SIG-M5 (cell line): ENCODE measurements at places on chromosomes 13 and 19.

DNA sequence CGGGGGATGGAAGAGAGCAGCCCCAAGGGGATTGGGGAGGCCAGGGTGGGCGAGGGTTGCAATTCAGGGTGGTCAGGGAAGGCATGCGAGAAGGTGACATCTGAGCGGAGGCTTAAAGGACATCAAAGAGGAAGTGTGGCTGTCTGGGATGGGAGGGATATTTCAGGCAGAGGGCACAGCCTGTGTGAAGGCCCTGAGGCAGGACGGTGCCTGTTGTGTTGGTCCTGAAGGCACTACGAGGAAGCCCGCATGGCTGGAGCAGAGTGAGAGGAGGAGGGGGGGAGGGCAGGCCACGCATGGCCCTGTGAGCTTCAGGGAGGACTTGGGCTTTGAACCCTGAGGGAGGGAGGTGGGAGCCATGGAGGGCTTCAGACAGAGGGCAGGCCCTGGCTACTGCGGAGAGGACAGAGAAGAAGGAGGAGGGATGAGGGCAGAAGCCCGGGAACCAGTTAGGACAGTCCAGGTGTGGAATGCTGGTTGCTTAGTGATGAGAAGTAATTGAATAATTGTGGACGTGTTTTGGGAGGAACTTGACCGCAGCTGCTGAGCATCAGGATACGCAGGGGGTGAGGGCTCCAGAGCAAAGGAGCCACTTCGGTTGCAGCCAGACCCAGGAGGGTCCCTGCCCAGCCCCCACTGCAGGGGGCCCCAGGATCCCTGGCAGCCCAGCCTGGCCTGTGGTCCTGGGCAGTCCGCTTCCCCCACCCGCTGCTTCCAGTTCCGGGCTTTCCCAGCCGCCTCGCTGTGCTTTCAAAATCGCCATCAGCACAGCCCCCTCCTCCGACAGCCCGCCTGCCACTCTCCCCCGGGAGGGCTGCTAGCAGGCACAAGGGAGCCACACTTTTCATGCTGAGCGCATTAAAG lies 6.2 kb downstream of the TLE6 start:
- DNase-seq: no peak

GRCh38 chr13:75935805-75936204 lies 299.7 kb downstream of the LMO7 start:
- no peak for DNase-seq

DNA sequence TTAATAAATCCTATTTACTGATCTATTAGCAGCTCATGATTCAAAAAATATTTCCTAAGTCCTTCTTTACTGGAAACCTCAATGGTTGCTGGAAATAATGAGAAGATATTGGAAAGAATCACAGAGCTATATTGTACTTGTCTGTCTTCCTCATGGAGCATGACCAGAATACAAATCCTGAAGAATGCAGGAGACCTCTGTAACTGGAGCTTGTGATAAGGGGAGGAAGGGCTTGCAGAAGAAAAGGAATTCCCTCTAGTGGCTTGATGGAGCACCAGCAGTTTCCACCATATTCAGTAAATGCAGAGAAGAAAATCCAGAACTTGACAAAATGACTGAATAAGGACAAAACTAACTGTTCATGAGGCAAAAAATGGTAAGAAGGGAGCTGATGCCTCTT lies 1333.1 kb downstream of the EFNB2 start:
- DNase-seq: no peak

- DNase-seq: peak; percentile 41
Observed at GRCh38 chr19:41597600-41598041, 21.7 kb downstream of the CEACAM21 start.

GRCh38 chr19:23972161-23972560 lies 57.5 kb downstream of the ZNF726 start:
- DNase-seq: no peak

- no peak for DNase-seq
Observed at GRCh38 chr19:47421844-47422395, 2.6 kb upstream of the MEIS3 start.

DNA sequence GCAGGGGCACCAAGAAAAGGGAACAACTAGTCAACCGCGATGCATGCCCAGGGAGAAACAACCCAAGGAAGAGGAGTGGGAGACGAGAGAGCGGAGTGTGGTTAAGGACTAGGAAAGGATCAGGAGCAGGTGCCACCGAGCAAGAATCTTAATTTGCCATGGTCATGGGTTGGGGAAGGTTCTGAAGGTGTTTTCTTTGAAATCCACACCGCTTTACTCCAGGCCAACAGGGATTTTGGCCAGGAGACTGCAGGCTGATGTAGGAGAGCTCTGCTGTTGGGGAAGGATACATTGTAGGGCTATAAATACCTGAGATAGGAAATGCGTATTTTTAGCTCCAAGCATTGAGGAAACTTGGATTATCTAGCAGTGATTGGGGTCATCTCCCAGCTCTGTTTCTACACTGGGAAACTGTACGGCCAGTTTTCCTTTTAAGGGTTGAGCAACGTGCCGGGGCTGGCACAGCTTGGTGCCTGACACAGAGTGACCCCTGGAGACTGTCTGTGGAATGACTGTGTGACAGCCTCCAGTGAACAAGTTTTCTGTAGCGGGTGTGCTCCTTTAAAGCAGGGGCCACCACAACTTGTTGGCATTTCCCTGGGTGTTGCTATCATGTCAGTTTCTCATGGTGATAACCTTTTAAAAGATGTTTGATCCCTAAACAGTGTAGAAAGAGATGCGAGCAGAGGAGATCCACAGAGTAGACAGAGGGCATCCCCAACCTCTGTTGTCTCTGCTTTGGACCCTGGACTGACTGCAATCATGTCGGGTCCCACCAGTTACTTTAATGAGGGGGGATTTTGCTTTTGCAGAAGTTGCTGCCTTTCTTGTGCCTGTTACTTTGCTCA lies 34.3 kb downstream of the ZNF536 start:
- no peak for DNase-seq

DNA sequence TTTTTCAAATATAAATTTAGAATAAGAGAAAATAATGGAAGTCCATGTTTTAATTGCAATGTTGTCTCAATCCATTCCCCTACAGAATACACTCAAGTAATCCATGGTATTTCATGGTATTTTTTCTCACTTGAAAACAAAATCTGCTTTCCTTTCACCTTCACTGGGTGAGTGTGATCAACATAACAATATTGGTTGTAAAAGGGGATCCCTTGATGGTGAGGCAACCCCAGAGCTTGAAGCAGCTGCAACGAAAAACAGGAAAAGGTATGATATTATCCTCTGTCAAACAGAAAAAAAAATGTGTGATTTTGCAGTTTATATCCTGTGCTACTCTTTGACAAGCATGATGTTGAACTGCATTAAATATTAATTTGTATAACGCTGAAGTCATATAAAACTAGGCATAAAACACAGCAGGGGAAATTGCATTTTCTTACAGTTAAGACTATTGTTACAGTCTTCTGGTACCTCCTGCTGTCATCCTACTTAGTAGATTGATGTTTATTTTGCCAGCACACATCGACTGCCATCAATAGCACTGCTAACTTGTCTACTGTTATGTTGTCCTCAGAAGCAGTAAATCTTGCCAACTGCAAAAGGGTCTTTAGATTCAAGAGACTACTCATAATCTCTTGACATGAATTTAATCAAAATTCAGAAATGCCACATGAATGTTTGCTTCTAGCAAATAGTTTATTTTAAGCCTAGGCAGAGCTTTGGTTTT lies 373.1 kb upstream of the MIR17HG start:
- DNase-seq: no peak

- no peak for DNase-seq
Observed at GRCh38 chr13:110337247-110337646, 30.2 kb downstream of the COL4A2 start.

GRCh38 chr13:44403461-44404056 lies 29.9 kb downstream of the SERP2 start:
- no peak for DNase-seq

DNA sequence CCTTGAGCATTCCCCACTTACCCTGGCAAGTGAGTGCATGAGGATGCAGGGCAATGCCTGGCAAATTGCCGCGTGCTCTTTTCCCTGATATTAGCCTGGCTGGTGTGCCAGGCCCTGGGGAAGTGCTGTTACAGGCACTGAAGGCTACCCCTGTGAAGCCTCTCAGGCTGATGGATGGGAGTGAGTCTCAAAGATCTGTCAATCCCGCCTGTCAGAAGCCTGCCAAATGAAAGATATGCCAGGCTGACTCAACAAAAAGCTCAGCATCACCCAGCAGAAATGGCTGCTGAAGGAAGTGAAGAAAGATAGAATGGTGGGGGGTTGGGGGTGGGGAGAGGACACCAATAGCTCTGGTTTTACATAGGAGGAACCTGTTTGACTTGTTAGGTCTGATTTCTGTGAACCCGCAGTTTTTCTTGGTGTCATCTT lies 112.1 kb downstream of the LACC1 start:
- DNase-seq: no peak

DNA sequence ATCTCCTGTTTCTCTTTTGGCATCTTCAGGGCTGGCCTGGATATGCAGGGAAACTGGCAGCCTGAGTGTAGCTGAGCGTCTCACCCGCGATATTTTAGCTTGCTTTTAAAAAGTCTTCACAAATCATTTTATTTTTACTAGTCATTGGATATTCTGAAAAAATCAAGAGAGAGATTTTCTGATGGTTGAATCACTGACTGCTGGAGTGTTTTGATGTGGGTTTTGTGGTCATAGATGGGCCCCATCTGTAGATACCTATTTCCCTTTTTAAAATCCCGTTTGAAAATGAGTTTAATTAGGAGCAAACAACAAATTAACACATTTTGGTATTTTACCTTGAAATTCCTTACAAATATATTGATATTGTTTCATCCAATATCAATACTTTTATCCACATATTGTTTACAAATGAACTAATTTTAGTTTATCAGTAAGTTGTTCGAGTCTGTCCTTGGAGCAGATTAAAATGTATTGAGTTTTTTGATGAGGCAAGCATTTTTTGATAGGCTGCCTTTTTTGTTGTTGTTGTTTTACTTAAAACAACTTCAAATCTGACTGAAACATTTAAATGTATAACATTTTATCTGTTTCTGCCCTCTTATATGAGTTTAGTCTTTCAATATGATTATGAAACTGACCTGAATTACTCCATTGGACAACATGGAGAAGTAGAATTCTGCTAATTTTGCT lies 21.5 kb upstream of the OXGR1 start:
- no peak for DNase-seq

DNA sequence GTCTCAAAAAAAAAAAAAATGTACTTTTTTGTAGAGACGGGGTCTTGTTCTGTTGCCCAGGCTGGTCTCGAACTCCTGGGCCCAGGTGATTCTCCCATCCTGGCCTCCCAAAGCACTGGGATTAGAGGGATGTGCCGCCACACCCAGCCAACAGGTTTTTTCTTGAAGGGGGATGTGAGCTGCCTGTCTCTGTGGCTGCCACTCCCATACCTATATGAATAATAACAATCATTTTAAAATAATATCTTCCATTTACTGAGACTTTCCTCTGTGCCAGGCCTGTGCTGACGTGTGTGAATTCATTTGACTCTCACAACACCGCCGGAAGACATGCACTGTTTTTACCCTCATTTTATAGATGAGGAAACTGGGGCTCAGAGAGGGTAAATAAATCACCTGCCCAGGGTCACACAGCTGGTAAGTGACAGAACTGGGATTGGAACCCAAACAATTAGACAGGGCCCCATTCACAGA lies 7.2 kb upstream of the BCL3 start:
- DNase-seq: no peak

DNA sequence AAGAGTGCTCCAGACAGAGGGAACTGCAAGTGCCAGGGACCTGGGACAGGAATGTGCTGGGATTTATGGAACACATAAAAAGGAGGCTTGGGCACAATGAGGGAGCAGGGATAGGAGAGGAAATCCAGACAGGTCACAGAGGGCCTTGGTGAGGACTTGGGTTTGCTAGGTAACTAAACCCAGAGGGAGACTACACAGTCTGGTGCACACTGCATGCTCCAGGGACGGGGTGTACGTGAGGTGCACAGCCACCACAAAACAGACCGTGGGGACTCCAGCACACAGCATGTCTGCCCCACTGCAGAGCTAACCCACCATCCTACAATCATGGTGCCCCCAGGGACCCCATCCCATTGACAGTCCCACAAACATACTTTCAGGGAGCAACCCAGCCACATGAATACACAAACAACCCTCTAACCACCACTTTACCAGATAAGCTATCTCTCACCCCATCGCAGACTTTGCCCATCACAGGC lies 5.5 kb upstream of the ZFP36 start:
- no peak for DNase-seq

GRCh38 chr13:36769545-36769944 lies 49.5 kb upstream of the RFXAP start:
- DNase-seq: no peak

GRCh38 chr13:80901111-80901510 lies 560.2 kb upstream of the SPRY2 start:
- no peak for DNase-seq

- DNase-seq: peak; percentile 90
Observed at GRCh38 chr13:51825165-51825592, 19.8 kb downstream of the TMEM272 start.

DNA sequence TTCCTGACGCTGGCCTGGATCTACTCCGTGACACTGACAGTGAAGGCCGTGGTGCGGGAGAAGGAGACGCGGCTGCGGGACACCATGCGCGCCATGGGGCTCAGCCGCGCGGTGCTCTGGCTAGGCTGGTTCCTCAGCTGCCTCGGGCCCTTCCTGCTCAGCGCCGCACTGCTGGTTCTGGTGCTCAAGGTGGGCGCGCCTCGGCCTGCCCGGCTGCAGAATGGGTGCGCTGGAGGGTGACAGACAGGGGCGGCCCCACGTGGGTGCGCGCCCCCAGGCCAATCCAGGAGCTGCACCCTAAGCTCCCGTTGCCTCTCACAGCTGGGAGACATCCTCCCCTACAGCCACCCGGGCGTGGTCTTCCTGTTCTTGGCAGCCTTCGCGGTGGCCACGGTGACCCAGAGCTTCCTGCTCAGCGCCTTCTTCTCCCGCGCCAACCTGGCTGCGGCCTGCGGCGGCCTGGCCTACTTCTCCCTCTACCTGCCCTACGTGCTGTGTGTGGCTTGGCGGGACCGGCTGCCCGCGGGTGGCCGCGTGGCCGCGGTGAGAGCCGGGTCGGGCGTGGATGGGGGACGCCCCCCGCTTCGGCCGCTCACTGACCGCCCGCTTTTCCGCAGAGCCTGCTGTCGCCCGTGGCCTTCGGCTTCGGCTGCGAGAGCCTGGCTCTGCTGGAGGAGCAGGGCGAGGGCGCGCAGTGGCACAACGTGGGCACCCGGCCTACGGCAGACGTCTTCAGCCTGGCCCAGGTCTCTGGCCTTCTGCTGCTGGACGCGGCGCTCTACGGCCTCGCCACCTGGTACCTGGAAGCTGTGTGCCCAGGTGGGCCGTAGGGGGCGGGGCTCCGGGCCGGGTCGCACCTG lies 7.2 kb downstream of the ABCA7 start:
- no peak for DNase-seq

- DNase-seq: no peak
Observed at GRCh38 chr13:83498481-83499190, 383.6 kb downstream of the SLITRK1 start.

DNA sequence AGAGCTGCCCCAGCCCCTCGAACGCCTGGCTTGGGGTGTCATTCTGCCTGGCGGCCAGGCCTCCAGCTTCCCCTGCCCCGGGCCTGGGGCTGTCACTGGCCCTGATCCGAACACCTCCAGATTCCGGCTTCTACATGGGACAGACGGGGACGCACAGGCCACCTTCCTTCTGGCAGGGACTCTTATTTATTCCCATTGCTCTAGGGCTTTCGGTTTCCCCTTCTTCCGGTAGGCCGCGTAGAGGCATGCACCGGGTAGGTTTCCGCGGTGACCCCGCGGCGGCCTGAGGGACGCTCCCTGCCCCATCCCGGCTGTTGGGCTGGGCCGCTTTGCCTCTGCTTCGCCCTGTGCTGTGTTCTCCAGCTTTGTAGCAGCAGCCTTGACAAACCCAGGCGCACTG lies 28.2 kb downstream of the CERS1 start:
- DNase-seq: no peak
